ENCODE measurements at places on chromosomes 3 and 15. TPM values are rescaled to one million over a fixed set of nuclear protein-coding genes. Genes with fewer than 3 reads are reported as not detected.
A peak's percentile ranks its signal among the peaks of the same experiment; 100 is the strongest.

GRCh38 chr3:138985932-138986331 is 20.1 kb downstream of the PRR23A start:
- DNase-seq: no peak

DNA sequence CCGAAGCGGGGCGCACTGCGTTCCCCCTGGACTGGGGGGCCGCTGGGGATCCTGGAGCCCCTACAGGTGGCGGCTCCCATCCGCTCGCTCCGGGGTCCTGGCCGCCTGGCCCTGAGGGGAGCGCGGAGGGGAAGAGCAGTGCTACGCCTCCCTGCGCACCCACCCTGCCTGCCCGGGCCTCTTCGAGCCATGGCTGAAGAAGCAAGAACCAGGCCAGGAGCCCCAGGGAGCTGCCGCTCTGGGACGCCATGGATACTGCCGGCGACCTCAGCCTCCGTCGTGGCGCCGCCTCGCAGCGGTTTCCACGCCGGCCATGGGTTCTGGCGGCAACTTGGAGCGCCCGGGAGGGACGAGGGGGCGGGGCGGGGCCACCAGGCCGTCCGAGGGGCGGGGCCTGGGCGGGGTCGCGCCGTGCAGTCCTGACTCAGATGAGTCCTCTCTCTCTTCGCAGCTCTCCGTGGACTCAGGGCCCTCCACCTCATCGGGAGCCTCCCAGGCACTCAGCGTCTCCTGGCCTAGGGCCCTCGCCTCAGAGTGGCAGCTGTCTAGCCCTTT is 50.9 kb downstream of the MYL3 start:
- DNase-seq: peak; percentile 21

GRCh38 chr15:44542596-44542995 is 5.6 kb downstream of the EIF3J start:
- no peak for DNase-seq

GRCh38 chr15:40157778-40158447 is 3.0 kb upstream of the BUB1B start:
- no peak for DNase-seq

DNA sequence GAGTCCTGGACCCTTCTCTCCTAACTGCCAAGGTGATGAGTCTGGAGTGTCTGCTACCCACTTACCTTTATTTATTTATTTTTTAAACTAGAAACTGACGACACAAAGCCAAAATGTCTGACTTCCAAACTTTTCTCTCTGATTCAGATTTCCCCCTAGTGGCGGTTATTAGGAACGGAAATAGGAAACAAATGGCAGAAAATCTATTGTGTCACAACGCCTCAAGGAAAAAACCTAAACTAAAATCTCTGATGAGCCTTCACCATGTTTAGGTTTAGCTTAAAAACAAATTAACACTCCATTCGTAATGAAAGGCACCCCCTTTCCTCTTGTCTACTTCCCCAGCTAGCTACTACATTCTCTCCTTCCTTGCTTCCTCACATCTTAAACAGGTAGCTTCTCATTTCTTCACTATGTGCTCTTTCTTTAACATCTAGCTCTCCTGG is 94.0 kb upstream of the MEX3B start:
- peak; percentile 56 for DNase-seq

DNA sequence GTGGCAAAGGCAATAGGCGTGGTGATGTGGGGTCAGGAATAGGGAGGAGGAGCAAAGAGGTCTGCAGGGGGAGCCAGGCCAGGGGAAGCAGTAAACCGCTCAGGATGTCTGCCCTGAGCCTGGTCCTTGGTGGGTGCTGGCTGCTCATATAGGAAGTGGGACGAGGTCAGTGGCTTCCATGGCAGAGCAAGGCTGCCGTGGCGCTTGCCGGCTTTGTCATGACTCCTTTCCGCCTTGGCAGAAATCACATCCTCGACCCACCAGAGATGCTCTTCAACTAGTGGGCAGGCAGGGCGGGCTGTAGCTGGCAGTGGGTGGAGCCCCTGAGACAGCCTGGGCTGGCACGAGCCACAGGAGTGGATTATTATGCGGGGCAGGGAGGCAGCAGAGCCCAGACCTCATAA is 13.1 kb upstream of the SKOR1 start:
- DNase-seq: no peak

DNA sequence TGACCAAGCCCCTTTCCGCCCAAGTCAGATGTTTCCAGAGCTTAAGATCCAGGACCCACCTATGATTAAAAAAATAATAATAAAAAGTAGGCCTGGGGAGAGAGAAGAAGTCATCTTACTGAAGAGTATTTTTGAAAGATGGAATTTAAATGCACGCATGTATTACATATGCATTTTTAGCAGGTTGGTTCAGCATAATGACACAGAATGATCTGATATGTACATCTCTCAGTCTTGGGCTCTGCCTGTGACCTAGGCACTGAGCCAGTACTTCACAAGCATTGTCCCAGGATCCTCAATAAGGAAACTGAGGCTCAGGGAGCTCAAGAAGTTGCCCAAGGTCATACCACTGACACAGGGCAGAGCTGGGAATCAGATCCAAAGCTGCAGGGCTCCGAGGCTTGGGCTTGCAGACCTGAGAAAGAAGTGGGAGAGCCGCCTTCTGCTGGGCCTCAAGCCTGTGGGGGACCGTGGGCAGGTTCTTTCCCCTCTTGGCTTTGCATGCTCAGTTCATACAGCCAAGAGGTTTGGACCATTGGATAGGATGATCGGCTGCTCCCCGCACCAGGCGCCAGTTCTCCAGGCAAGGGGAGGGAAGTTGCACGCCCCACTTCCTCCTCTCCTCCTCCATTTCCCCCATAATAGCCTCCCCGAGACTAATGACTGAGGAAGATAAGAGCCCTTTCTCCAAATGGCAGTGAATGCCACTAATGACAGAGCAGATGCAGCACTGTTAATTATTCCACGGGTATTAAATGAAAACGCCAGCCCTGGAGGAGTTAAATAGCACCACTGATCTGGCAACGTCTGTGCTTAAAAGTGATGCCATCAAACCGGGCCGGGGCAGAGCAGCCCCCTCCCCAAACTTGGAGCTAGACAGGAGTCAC is 6.9 kb downstream of the SLC6A1 start:
- no peak for DNase-seq

DNA sequence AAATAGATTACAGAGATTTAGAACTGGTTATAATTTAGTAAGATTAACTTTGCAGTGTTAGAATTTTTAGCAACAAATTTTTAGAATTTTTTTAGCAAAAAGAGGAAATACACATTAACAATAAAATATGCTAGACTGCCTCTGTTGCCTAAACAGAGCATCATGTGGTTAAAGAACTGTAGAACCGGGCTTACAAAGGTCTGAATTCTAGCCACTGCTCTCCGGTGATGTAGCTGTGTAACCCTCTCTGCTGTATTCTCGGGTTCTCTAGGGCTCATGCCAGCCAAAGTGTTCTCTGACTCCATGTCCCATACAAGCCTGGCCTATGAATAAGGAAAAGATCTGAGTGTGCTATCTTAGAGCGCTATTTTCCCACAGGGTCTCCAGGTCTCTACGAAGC is 2.9 kb upstream of the P2RY12 start:
- DNase-seq: no peak

DNA sequence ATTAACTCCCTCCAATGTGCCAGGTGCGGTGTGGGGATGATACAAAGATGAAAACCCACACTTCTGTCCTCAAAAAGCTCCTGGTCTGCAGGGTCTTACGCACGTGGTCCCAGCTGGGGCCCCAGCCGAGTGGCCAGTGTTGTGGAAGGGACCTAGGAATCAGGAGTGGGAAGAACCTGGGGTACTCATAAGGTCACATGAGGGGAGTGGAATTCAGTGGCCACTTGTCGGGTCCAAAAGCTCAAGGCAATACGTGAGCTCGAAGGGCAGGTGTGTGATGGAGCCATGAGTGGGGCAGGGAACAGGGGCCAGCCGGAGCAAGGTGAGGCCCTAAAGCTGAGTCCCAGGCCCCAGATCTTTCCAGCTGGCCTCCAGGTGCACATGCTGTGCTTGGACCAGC is 260.0 kb upstream of the LYSMD4 start:
- no peak for DNase-seq

DNA sequence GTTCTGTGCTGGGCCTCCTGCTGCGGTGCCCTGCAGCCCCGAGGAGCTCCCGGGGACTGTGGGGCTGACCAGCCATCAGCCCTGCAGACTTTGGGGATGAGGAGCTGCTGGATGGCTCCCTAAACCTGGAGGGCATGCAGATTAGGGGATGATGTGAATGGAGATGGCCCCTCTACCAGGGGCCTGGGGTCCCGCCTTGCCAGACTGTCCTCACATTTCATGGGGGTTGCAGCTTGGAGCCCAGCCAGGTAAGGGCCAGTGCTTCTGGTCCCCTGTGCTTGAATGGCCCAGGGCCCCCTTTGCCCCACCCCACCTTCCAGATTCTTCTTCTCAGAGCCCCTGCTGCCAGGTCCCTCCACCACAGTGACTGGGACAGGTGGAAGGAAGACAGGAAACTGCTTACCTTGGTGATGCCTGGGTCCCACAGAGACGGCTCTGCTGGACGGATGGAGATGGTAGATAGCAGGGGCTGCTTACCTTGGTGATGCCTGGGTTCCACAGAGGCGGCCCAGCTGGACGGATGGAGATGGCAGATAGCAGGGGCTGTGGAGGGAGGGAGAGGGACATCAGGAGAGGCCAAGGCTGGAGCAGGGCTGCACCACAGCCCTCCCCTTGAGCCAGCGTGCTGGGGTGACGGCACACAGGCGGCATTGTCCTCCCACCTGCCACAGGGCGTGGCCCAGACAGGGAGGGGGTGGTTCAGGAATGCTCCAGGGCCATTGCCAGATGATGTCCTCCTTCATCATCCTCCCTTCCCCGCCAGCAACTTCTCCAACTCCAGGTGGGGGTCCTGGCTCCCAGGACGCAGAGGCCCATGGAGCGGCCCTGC is at the start of gene SPTBN5:
SPTBN5 (minus strand) TSS at position 632 of the 829 bp plus-strand sequence; CDS start at position 76, 556 bp downstream.
- no peak for DNase-seq

DNA sequence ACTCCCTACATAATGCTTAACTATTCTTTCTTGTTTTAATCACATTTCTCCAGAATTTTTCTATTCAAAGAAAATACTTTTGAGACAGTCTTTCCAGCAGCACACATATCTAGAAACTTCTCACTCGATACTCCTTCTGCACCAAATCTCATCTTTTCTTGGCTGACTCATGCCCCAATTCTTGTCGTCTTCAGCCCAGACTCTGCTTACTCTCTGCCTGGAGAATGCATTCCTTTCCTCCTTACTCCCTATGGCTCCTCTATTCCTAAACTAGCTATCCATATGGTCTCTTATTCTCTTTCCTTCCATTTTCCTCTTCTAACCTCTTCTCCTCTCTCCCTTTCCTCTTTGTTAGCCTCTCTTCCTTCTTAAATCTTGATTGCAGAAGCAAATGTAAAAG is 158.7 kb downstream of the GBE1 start:
- DNase-seq: no peak

GRCh38 chr15:63370764-63371163 is 10.9 kb downstream of the CA12 start:
- DNase-seq: no peak

GRCh38 chr3:159057621-159058020 is 255.8 kb downstream of the MFSD1 start:
- DNase-seq: no peak

DNA sequence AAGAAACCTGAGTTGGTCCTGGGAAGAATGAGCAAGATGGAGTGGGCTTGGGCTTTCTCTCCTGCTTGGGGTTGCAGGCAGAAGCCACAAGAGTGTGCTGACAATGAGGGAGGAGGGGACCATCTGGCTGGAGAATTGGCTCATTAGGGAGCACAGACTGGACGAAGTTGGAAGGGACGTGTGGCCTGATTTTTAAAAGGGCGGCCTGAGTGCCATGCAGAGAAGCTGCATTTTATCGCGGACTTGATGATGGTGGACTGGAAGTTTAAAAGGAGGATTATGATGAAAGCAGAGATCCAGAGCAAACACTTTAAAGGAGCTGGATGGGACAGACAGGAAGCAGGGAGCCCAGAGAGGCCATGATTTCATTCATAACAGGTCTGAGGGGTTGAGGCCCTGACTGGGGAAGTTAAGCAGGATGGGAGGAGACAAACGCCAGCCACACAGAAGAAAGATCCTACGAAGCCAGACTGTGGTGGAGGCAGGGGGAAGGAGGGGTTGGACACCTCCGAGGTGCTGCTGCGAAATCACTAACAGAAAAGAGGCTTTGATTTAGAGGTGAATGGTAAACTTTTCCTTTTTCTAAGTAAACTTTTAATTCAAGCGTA is 23.6 kb downstream of the TLNRD1 start:
- no peak for DNase-seq

GRCh38 chr15:78872972-78873792 is 492 bp downstream of the MORF4L1 start:
- DNase-seq: peak; percentile 97

- no peak for DNase-seq
Observed at GRCh38 chr15:61992518-61992917, 67.7 kb downstream of the VPS13C start.

- no peak for DNase-seq
Observed at GRCh38 chr3:149221783-149222517, at the start of gene CP. CP (minus strand) TSS chr3:149221829; CDS start chr3:149221792, 37 bp downstream.

DNA sequence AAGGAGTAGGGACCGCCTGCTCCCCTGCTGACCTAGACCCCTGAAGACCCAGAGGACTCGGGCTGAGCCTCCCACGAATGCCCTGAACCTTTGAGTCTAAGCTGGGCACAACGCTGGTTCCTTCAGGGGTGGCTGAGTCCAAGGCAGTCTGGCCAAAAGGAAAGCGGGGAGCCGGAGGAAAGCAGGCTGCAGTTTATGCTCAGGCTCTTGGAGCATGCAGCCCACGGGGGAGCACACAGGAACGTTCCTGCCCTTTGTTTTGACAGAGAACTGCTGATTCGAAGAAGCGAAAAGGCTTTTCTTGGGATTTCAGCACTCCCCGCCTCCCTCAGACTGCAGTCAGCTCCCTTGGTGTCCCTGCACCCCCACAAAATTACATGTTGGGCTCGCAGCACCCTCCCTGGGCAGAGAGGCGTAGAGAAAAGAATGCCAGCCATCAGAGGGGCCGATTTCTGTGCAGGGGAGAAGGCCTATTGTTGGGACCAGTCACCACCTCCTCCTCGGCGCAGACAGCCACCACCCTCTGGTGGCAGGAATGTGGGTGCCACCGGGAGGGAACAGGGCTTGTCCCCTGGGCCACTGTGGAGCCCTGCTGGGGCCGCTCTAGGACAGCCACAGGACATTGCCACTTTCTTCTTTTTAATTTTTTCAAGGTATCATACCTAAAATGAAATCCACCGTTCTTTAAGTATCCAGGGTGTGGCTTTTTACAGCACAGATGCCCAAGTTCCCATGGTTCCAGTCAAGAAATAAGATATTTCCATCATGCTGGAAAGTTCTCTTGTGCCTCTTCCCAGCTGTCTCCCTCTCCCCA is 72.2 kb downstream of the SMAD6 start:
- DNase-seq: peak; percentile 98

DNA sequence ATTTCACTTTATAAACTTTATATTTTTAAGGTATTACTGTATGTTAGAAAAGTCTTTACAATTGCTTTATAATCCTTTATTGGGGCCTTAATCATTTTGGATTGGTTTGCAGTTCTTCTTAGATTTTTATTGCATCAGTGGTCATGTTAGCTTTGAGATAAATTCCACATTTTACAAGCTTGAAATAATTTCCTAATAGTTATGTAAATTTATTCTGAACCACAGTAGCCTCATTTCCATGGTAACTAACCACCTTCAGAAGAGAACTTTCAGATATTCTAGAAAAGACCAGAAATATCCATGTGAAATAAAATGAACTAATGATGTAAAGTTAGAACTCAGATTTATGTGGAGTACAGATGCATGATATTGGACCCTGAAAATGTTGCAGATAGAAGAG is 94.2 kb downstream of the NEO1 start:
- no peak for DNase-seq

Gene SERPINI1
- polyA plus RNA-seq: 4.7 TPM

Gene DAZL
- not detected for polyA plus RNA-seq

Gene GOLGA8Q
- 0.36 TPM for polyA plus RNA-seq

Gene IGSF10
- polyA plus RNA-seq: 0.79 TPM

Gene NMNAT3
- polyA plus RNA-seq: 1.2 TPM

Gene FOXL2
- polyA plus RNA-seq: 3.6 TPM

Gene NUDT16
- 9.2 TPM for polyA plus RNA-seq

Gene FOXL2NB
- 3.2 TPM for polyA plus RNA-seq

Gene GPR176
- polyA plus RNA-seq: 8.1 TPM

All from A549 (cell line).